Stimulated activated CD4-positive, alpha-beta T cell treated with anti-CD3 and anti-CD28 coated beads, TNF-alpha, amount 100 ng/mL, for 1 hour (primary cell): ENCODE measurements at places on chromosomes 7 and 10.
A peak's percentile ranks its signal among the peaks of the same experiment; 100 is the strongest.

- no peak for DNase-seq
Measured at GRCh38 chr7:41882256-41882655, 179.4 kb upstream of the INHBA start.

DNA sequence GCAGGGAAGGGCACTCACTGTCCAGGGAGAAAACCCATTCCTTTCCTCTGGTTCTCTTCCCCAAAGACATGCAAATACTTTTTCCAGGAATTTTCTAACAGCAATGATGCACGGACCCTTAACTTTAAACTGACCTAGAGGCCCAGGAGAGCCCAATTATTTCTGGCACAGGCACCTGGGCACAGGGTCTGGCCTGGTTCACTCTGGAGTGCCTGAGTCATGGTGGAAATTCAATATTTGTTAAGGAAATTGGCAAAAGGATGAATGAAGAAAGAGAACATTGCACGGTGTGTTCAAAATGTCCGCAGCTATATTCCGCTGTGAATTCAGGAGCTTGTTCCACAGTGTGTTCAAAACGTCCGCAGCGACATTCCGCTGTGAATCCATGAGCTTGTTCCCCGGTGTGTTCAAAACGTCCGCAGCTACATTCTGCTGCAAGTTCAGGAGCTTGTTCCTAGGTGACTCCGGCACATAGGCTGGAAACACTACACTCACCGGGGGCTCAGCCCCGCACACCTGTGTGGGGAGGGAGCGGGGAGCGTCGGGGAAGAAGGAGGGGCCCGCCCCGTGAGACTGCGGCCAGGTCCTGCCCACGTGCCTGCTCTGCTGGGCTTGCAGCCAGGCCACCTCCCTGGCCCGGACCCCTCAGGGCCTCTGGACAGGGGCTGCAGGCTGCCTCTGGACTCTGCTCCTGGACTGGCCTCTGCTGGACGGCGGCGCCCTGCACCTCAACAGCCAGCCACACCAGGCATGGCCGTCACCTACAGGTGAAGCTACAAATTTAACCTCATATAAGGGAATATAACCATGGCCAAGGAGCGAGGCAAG lies 72.0 kb upstream of the FAM20C start:
- DNase-seq: no peak

DNA sequence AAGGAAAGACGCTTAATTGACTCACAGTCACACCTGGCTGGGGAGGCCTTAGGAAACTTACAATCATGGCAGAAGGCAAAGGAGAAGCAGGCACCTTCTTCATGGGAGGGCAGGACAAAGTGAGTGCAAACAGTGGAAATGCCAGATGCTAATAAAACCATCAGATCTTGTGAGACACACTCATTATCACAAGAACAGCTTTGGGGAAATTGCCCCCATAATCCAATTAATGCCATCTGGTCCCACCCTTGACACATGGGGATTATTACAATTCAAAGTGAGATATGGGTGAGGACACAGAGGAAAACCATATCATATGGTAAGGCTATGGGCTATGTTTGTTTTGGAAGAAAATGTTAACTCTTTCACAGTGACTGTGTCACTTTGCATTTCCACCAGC lies 1272.5 kb upstream of the CELF2 start:
- no peak for DNase-seq

GRCh38 chr7:50709151-50709550 lies 73.5 kb downstream of the GRB10 start:
- DNase-seq: no peak

DNA sequence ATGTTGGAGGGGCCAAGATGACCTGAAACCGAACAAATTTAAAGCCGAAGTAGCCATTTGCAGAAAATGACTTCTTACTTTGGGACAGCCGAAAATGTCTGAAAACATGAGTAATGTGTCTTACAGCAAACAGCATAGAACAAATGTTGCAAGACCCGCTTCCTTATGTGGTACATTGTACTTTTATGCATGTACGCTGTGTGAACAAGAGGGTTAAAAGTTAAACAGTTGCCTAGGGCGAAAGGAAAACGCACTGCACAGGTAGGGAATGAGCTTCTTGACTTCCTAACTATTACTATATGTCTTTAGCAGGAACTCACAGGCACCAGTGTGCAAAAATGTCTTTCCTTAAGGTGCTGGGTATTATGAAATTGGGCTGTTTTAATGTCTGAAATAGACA lies 303.5 kb upstream of the MGMT start:
- no peak for DNase-seq

GRCh38 chr10:44398747-44399658 lies 14.1 kb upstream of the CXCL12 start:
- DNase-seq: no peak

GRCh38 chr10:74859546-74859945 lies 33.1 kb downstream of the KAT6B start:
- no peak for DNase-seq

DNA sequence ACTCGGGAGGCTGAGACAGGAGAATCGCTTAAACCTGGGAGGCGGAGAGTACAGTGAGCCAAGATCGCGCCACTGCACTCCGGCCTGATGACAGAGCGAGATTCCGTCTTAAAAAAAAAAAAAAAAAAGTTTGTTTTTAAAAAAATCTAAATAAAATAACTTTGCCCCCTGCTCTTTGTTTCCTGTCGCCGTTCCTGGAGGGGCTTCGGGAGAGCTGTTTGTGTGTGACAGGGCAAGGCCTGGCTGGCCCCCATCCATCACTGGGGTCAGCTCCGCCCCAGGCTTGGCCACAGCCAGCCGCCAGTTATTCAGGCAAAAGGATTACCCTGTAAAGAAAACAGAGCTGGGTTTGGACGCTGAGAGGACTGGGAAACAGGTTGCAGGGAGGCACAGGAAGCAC lies 16.4 kb downstream of the LEP start:
- no peak for DNase-seq

GRCh38 chr7:78218051-78218450 lies 419.5 kb downstream of the PHTF2 start:
- no peak for DNase-seq

GRCh38 chr7:158270856-158271413 lies 316.7 kb downstream of the PTPRN2 start:
- DNase-seq: no peak

DNA sequence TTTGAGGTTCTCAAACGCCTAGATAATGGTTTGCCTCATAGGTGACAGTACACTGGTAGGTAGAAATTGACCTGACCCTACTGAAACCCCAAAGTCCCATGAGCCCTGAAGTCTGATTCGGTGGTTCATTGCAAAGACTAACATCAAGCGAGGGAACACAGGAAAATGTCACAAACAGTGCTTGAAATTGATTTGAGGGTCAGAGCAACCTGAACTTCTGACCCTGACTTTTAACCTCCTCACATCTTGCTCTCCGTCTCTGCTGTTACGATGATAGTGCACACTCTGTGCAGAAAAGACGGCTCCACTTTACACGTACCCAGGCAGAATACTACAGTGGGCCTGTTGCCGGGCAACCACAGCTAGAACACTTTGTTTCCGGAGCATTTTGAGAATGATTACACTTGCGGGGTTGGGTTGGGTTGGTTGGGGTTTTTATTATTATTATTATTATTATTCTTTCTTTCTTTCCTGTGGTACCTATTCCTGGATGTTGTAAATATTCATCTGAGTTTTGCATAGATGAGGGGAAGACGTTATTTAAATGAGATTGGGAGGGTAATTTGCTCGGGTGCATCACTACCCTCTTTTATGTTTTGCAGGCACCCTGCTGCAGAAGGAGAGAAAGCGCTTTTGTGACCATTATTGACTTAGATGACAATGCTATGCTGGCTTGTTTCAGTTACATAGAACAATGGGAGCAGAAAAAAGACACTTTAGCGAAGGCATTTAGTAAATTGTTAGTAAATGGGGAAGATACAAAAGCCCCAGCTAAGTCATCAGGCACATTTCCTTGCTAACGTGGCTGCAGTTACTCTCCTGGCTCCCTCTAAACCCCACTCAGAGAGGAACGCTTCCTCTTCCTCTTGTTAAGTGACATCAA lies 438.1 kb upstream of the NRP1 start:
- no peak for DNase-seq

DNA sequence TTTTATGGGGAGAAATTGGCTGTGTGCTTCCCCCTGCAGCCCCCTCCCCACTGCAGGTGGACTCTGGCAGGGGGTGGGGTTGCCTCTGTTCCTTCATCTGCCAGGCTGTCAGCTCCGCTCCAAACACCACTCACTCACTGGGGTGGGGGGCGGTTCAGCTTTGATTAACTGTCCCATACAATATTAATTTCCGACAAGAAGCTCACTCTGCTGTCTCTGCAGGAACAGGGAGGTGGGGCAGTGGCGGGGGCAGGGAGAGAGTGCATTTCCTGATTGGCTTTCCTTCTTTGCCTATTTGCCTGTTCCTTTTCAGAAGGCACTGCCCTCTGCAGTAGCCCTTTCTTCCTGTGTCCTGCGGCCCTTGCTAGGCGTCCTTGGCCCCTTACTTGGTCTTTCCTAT lies 500.8 kb downstream of the PLXNA4 start:
- no peak for DNase-seq

DNA sequence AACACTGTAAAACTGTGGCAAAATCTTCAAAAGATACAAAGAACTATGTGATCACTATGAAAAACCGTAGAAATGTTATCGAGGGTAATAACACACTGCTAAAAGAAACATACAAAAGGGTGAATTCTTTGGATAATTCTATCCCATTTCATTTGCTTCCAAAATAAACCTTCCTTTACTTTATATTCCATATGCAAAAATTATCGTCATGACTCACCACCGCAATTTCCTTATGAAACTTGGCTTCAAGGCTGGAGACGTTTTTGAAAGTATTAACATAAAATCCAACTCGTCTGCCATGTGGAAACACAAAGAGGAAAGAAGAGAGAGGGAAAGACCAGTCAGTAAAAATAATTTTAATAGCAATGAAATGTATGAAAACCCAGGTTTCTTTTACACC lies 165.2 kb downstream of the AMPH start:
- no peak for DNase-seq

GRCh38 chr10:124301736-124302135 lies 117.0 kb downstream of the OAT start:
- no peak for DNase-seq

GRCh38 chr10:7101451-7101850 lies 309.4 kb downstream of the SFMBT2 start:
- DNase-seq: no peak

DNA sequence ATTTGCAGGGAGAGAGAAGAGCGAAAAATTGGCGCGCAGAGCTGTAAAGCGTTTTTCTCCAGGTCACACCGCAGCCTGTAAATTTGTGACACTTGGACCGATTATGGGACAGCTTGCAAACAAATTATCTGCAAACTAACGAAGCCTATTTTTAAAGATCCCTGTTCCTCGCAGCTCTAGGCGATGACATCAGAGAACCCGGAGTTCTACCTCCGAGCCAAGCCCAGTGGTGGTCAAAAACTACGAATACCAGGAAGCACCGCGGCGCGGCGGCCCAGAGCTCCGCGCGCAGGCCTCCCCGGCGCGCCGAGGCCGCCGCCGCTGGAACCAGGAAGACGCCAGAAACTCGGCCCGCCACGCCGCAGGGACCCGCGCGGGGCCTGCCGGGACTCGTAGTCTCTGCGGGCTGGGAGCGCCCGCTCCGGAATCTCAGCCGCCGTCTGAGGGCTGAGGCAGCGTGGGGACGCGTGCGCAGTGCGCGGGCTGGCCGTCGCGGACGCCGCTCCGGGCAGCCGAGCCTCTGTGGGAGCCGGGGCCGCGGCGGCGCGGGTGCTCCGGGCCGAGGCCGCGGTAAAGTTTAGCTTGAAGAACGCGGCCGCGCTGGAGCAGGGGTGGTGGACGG lies at the start of gene PLEKHA1:
Gene PLEKHA1 (plus strand): TSS at position 472 of the 622 bp plus-strand sequence. CDS start 18,493 bp downstream, outside the sequence.
- DNase-seq: peak; percentile 87

- DNase-seq: no peak
Measured at GRCh38 chr10:52111101-52111891, 202.8 kb upstream of the DKK1 start.

- no peak for DNase-seq
Measured at GRCh38 chr10:6406220-6407033, 173.6 kb downstream of the PRKCQ start.

- no peak for DNase-seq
Measured at GRCh38 chr10:62907470-62908212, 91.5 kb upstream of the EGR2 start.

DNA sequence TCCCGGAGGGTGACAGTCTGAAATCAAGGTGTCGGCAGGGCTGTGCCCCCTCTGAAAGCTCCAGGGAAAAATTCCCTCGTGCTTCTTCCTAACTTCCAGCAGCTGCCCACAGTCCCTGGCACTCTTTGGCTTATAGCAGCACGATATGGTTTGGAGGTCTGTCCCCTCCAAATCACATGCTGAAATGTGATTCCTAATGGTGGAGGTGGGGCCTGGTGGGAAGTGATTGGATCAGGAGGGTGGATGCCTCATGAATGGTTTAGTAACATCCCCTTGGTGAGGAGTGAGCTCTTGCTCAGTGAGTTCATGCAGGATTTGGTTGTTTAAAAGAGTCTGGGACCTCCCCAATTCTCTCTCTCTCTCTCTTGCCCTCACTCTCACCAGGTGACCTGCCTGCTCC lies 51.1 kb downstream of the GPAM start:
- no peak for DNase-seq

DNA sequence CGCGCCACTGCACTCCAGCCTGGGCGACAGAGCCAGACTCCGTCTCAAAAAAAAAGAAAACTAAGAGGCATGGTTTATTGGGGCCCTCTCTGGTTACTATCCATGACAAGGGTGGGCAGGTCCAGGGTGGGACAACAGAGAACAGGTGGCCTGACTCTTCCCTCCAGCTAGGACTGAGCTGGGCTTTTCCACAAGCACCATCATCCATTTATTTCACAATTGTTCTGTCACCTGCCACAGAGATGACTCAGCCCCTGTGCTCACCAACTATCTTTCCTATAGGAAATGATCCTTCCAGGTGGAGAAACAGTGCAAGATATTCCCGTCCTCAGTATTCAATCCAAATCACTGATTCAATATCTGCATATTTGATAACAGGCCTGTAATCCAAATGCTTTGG lies 44.9 kb upstream of the MYL10 start:
- DNase-seq: no peak

- no peak for DNase-seq
Measured at GRCh38 chr7:42381161-42381560, 144.2 kb upstream of the GLI3 start.

- no peak for DNase-seq
Measured at GRCh38 chr7:70432567-70433001, 699.4 kb upstream of the GALNT17 start.

GRCh38 chr10:111221682-111222480 lies 145.1 kb downstream of the ADRA2A start:
- DNase-seq: no peak

DNA sequence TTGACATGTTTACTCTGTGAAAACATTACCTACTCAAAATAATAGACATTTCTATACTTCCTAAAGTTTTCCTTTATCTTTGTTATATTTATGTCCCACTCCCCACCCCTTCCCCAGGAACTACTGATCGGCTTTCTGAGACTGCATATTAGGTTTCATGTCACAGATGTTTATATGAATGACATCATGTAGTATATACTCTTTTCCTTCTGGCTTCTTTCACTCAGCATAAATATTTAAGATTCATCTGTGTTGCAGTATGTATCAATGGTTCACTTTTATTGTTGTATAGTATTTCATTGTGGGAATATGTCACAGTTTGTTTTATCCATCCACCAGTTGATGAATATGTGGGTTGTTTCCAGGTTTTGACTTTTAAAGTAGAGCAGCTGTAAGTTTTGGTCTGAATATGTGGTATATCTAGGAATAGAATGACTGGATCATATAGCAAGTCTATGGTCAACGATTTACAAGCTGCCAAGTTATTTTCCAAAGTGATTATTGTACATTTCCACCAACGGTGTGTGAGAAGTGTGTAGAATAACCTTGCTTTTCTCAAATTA lies 73.8 kb upstream of the CAV2 start:
- no peak for DNase-seq
